Naive thymus-derived CD4-positive, alpha-beta T cell (primary cell): ENCODE measurements at places on chromosomes 1 and 21. TPM values are rescaled to one million over a fixed set of nuclear protein-coding genes. Genes with fewer than 3 reads are reported as not detected.
A peak's percentile ranks its signal among the peaks of the same experiment; 100 is the strongest.

GRCh38 chr1:160127865-160128523 is 12.4 kb downstream of the ATP1A2 start:
- no peak for DNase-seq
- no peak overlapping the region for H3K27ac ChIP-seq
- no peaks in the 10 kb centered on the region for H3K4me1 ChIP-seq
- no peaks in the 10 kb centered on the region for H3K36me3 ChIP-seq
- H3K4me3 ChIP-seq, result no peak overlapping the region
- no peaks in the 10 kb centered on the region for H3K27me3 ChIP-seq

DNA sequence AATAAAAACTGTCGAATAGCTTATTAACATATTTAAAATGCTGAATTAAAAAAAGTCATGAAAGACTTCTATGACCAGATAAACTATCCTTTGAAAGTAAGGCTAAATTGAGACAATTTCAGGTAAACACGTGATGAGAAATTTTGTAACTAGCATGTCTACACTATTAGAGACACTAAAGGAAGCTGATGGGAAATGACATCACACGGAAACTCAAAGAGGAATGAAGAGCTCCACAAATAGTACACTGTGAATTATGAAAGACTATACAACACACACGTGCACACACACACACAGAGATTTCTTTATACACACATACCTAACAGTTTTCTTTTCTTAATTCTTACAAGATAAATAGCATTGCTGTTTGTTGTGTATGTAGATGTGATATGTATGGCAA is 70.9 kb upstream of the PLA2G4A start:
- H3K36me3 ChIP-seq, result no peaks in the 10 kb centered on the region
- H3K27me3 ChIP-seq, result no peaks in the 10 kb centered on the region
- no peak overlapping the region for H3K27ac ChIP-seq
- H3K4me1 ChIP-seq, result no peaks in the 10 kb centered on the region
- H3K4me3 ChIP-seq, result no peak overlapping the region

Gene TNFRSF9
- 6.1 and 6.6 TPM in 2 replicates for total RNA-seq

Gene PLEKHN1
- 0.24 TPM for total RNA-seq

DNA sequence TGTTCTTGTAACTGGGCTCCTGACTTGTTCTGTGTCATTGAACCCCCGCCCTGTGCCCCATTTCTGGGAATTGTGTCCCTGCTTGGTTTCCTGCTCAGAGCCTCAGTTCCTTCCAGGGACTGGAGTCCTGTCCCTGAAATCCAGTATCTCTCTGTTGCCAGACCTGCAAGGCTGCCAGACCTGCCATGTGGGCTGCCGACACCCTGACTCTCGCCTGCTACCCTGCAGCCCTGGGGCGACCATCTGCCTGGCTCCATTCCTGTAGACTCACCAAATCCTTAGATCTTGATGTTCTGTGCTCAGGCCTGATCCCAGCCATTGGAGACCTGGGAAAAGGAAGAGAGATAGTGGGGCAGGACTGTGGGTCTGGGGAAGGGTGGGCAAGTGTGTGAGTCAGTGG is 383.3 kb upstream of the PROX1 start:
- H3K36me3 ChIP-seq, result no peaks in the 10 kb centered on the region
- H3K4me1 ChIP-seq, result no peaks in the 10 kb centered on the region
- no peak overlapping the region for H3K27ac ChIP-seq
- no peak overlapping the region for H3K4me3 ChIP-seq
- no peaks in the 10 kb centered on the region for H3K27me3 ChIP-seq
- no peak for DNase-seq

Gene DDX59
- 39.4 TPM for total RNA-seq

GRCh38 chr1:41558761-41559171 is 74.3 kb upstream of the EDN2 start:
- H3K27me3 ChIP-seq, result no peaks in the 10 kb centered on the region
- H3K27ac ChIP-seq, result no peak overlapping the region
- no peaks in the 10 kb centered on the region for H3K4me1 ChIP-seq
- no peak overlapping the region for H3K4me3 ChIP-seq

Gene NR5A2
- total RNA-seq, result not detected

Gene IL20
- not detected for total RNA-seq

Gene STYXL2
- total RNA-seq, result not detected in 2 replicates

- H3K4me1 ChIP-seq, result peaks cover 8% of the 10 kb centered on the region
- H3K27ac ChIP-seq, result no peak overlapping the region
- H3K27me3 ChIP-seq, result no peaks in the 10 kb centered on the region
- DNase-seq, result no peak
- no peak overlapping the region for H3K4me3 ChIP-seq
These were observed 17.1 kb downstream of the RC3H1 start for GRCh38 chr1:174005032-174005431.

GRCh38 chr1:1779691-1780597 is 1.7 kb upstream of the NADK start:
- peaks cover 52% of the 10 kb centered on the region for H3K4me1 ChIP-seq
- H3K4me3 ChIP-seq, result peak overlapping the region; percentile 74
- H3K27ac ChIP-seq, result peak overlapping the region; percentile 81

GRCh38 chr1:23567996-23568607 is 8.8 kb upstream of the ID3 start:
- H3K4me1 ChIP-seq, result peaks cover 4% of the 10 kb centered on the region
- H3K36me3 ChIP-seq, result no peaks in the 10 kb centered on the region

DNA sequence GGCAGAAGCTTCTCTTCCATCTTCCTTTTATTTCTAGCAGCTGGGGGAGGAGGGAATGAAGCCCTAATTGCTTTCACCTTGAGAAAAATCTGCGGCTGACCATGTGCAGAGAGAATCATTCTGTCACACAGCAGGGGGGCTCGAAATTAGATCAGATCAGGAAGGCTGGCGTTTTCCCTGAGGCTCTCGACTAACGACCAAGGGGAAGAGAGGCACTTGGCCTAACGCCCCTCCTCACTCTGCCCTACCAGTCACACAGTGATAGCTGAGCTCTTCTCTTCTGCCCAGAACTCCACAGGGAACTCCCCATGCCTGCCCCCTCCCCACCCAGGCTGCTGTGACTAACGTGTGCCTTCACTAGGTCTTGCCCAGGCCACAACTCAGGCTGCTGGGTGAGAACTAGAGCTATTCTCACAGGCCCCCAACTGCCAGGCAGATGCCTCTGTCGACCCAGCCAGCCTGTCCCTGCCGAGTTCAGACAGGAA is 26.5 kb upstream of the KHDRBS1 start:
- H3K36me3 ChIP-seq, result no peaks in the 10 kb centered on the region
- H3K4me3 ChIP-seq, result no peak overlapping the region
- no peak for DNase-seq
- no peaks in the 10 kb centered on the region for H3K27me3 ChIP-seq
- H3K4me1 ChIP-seq, result peaks cover 40% of the 10 kb centered on the region
- H3K27ac ChIP-seq, result no peak overlapping the region

Gene RHOU
- 1.3 TPM for total RNA-seq

DNA sequence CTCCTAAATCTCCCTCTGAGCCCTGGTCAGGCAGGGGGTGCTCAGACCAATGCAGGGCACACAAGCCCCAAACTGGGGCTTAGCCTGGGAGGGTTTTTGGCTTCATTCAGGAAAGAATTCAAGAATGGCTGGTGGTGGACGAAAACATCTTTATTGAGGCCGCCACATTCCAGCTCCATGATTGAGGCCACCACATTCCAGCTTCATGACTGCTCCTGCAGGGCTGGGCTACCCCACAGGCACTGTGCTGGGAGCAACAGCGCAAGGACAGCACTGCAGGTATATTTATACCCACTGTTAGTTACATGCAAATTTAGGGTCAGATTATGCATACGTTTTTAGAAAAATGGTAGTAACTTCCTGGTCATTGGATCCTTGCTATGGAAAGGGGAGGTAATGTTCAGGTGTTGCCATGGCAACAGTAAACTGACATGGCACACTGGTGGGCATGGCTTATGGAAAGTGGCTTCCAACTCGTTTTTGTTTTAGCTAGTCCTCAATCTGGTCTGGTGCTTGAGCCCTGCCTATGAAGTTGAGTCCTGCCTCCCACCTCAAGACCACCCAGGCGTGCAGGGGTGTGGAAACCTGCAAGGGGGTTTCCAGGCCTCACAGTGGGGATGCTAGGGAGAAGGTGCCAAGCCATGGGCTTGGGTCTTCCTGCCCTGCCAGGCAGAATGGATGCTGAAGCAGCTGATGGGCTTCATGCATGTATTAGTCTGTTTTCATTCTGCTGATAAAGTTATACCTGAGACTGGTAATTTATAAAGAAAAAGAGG is 348.7 kb upstream of the AJAP1 start:
- no peaks in the 10 kb centered on the region for H3K27me3 ChIP-seq
- no peak for DNase-seq
- H3K4me3 ChIP-seq, result no peak overlapping the region
- no peaks in the 10 kb centered on the region for H3K36me3 ChIP-seq

Gene SEMA6C
- 4.7 TPM for total RNA-seq

Gene TMPRSS3
- 7.6 and 8.8 TPM in 2 replicates for total RNA-seq

- H3K36me3 ChIP-seq, result no peaks in the 10 kb centered on the region
- H3K27me3 ChIP-seq, result no peaks in the 10 kb centered on the region
- DNase-seq, result no peak
- no peak overlapping the region for H3K27ac ChIP-seq
These were observed 56.2 kb downstream of the ODF2L start for GRCh38 chr1:86339906-86340305.

DNA sequence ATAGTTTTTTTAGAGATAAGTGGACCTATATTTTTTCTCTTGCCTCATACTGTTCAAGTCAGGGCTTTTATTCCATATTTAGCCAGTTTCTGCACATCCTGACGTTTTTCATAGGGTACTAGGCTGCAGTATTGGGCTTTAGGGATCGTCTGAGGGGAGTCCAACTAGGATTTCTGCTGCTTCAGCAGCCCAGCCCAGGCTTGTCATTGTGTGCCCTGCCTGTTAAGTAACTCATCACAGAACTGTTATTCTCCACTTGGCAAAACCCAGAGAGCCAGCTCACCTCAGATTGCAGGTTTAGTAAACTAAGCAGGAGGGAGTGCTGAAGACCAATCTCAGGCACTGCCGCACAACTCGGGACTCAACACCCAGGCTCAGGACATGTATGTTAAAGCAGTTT is 2.8 kb downstream of the GALNT2 start:
- H3K27me3 ChIP-seq, result no peaks in the 10 kb centered on the region
- DNase-seq, result no peak
- H3K36me3 ChIP-seq, result no peaks in the 10 kb centered on the region
- no peak overlapping the region for H3K4me3 ChIP-seq
- H3K4me1 ChIP-seq, result no peaks in the 10 kb centered on the region

Gene ARTN
- total RNA-seq, result 0.66 TPM

Gene ANGPTL3
- total RNA-seq, result not detected

- H3K27me3 ChIP-seq, result no peaks in the 10 kb centered on the region
- peak overlapping the region; percentile 35 for H3K4me3 ChIP-seq
- H3K36me3 ChIP-seq, result peaks cover 3% of the 10 kb centered on the region
- H3K27ac ChIP-seq, result peak overlapping the region; percentile 72
- peak; percentile 44 for DNase-seq
These were observed 708 bp upstream of the ZNF362 start for GRCh38 chr1:33255347-33256220.

DNA sequence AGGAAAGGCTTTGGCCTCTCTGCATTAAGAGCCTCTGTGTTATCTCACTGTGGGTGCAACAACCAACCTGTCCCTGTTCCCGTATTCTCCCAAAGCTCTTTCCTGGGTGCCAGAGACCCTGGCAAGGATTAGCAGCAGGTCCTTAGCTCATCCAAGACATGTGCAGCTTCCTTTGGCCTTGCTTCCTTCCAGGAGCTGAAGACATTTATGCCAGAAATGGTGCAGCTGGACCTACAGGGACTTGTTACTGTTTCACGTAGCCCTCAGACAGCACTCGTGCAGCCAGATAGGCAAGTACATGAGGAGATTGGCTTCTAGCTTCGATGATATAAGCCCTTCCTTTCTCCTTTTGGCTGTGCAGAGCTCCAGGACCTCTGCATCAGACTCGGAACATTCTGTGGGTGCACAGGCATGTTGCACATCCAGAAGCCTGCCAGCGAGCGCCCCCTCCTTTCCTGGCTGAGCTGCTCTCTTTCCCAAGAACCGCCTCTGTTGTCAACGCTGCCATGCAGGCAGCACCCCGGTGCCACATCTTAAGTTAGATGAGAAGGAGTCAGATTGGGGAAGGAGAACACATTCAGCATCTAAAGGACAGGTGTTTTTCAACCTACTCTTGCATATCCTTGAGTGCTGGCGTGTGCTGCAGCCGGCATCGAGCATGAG is 284.5 kb upstream of the PLXNA2 start:
- DNase-seq, result no peak
- H3K4me3 ChIP-seq, result no peak overlapping the region
- no peak overlapping the region for H3K27ac ChIP-seq
- H3K4me1 ChIP-seq, result no peaks in the 10 kb centered on the region

- H3K4me3 ChIP-seq, result no peak overlapping the region
- H3K4me1 ChIP-seq, result no peaks in the 10 kb centered on the region
- no peak overlapping the region for H3K27ac ChIP-seq
- H3K27me3 ChIP-seq, result no peaks in the 10 kb centered on the region
- H3K36me3 ChIP-seq, result no peaks in the 10 kb centered on the region
These were observed 39.2 kb downstream of the CSMD2 start for GRCh38 chr1:34125721-34126380.

DNA sequence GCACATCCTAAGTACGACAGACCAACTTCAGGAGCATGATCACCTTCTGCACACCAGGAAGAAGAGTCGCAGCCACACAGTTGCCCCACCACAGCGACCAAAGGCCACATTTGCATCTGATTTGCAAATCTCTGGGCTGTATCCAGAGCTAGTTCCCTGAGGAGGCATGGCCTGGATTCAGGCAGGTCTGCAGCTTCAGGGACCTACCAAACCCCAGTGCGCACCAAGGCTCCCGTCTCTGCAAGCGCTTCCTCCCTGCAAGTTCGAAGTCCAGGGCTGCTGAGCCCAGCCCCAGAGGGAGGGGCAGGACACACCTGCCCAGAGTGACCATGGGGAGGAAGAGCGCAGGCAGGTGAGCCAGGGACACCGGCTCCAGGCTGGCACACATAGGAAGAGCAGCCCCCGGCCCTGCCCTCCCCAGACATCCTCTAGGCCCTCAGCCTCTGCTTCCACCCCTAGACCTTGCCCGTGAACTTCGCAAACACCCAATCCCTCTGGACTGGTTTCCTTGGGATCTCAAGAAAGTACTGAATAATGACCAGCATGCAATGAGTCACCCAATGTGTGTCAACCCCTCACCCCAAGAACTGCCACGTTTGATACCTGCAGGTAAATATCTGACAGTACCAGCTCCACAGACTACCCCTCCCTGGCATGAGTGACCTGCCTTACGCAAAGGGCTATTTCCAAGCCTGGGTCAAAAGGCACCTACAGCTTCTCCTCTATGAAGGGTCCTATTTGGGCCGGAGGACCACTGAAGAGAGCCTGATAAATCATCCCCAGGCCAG is 36.8 kb downstream of the CASZ1 start:
- no peak overlapping the region for H3K4me3 ChIP-seq
